Astrocyte (in vitro differentiated cells and primary cell): ENCODE measurements at places on chromosomes 4 and X.

- peak; percentile 3 for DNase-seq
These were observed 1228.9 kb downstream of the PCDH7 start for GRCh38 chr4:31949045-31949444.

- DNase-seq, result no peak
These were observed 200.3 kb downstream of the AASDH start for GRCh38 chr4:56186808-56187523.

DNA sequence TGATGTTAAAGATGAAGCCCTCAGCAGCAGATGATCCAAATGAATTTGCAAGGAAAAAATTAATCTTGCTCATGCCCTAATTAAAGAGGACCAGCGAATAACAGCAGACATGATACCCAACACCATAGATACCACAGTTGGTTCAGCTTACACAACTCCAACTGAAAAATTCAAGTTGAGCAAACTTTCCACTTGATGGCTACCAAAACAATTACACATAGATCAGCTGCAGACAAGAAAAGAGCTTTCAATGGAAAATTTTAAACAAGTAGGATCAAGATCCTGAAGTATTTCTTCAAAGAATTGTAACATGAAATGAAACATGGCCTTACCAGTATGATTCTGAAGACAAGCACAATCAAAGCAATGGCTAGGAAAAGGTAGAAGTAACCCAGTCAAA lies 90.0 kb downstream of the KLHL13 start:
- no peak for DNase-seq

DNA sequence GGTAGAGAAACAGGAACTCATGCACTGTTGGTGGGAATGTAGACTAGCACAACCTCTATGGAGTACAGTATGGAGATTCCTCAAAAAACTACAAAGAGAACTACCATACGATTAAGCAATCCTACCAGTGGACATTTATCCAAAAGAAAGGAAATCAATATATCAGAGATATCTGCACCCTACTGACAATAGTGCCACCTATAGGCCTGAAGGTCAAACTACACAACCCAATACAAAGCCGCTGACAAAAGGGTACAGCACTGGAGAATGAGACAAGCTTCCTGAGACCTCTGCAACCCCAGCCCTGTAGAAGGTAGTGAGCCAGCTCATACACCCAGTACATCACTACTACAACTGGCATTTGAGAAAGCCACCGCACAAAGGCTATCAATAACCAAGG lies 67.1 kb downstream of the CBR4 start:
- DNase-seq, result no peak

GRCh38 chrX:2691543-2692220 lies 587 bp downstream of the CD99 start:
- peak; percentile 34 for DNase-seq

DNA sequence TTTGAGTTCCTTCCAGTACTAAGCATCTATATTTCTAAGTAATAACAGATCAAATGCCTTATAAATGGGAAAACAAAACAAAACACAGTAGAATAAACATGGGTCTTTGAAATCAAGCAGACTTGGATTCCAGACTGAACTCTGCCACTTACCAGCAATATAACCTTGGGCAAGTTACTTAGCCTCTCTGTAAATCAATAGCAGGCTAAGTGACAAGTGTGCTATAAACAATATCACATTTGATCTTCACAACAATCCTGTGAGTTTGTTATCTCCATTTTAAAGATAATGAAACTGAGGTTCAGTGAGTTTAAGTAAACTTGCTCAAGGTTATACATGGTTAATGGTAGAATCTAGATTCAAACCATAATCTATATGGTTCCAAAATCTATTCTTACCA lies 165.8 kb downstream of the GPC3 start:
- no peak for DNase-seq

DNA sequence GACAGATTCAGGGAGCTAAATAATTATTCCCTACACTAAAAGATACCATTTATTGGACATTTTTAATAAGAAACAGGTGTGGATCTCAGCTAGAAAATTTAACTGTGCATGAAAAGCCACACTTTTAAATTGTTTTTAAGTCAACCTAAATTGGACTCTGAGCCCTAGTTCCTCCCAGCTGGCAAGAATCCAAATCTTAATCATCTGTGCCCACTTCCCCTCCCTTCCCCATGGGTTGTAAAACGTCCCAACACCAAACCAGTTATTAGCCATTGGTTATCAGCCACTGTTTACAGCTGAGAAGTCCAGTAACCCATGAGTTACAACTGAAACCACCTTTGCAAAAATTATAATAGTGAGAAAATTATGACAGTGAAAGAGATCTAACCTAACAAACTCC lies 125.6 kb upstream of the S100G start:
- DNase-seq, result no peak

GRCh38 chr4:168177546-168178149 lies 85.3 kb downstream of the ANXA10 start:
- no peak for DNase-seq

GRCh38 chrX:99719140-99719539 lies 690.9 kb downstream of the PCDH19 start:
- no peak for DNase-seq

- DNase-seq, result no peak
These were observed at the start of gene FGA for GRCh38 chr4:154590329-154591006. Gene FGA, minus strand, starts transcription at chr4:154590742. Its CDS starts 55 bp downstream, at chr4:154590687.

DNA sequence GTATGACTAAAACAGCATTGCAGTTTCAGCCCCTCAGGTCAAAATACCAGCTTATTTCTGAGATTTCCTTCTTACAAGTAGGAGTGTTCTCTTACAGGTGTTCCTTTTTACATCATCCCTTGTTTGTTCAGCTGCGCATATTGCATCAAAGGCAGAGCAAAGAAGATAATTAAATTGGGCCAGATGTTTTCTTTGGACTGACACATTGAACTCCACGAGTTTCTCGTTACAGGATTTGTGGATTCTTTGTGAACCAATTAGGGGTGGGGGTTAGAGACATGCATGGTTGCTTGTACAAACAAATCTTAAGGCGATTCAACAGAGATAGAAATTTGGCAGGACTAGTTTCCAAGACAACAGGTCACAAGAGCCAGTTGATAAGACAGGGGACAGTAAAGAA lies 95.7 kb downstream of the SPANXN4 start:
- no peak for DNase-seq

DNA sequence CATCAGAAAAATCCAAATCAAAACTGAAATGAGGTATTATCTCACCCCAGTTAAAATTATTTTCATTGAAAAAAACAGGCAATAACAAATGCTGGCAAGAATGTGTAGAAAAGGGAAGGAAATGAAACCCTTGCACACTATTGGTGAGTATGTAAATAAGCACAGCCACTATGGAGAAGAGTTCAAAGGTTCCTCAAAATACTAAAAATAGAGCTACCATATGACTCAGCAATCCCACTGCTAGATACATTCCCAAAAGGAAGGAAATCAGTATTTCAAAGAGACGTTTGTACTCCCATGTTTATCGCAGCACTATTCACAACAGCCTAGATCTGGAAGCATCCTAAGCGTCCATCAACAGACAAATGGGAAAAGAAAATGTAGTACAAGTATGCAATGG lies 932.4 kb downstream of the PCDH18 start:
- no peak for DNase-seq

DNA sequence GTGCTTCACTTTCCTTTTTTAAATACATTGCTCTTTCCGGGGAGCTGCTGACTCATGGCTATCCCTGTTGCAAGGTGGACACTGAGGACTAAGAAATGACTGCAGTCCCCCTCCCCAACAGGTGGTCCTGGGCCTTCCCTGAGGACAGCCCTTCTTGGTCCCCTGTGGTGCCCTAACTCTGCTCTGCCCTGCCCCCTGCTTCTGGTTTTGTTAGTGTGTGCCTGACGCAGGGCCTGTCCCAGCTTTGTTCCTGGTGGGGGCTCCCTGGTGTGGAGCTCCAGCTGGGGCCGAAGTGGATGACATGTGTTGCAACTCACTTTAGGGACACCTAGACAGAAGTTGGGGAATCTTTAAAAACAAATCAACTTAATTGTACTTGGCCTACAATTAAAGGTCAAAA lies 81.9 kb downstream of the TMEM144 start:
- DNase-seq, result no peak

DNA sequence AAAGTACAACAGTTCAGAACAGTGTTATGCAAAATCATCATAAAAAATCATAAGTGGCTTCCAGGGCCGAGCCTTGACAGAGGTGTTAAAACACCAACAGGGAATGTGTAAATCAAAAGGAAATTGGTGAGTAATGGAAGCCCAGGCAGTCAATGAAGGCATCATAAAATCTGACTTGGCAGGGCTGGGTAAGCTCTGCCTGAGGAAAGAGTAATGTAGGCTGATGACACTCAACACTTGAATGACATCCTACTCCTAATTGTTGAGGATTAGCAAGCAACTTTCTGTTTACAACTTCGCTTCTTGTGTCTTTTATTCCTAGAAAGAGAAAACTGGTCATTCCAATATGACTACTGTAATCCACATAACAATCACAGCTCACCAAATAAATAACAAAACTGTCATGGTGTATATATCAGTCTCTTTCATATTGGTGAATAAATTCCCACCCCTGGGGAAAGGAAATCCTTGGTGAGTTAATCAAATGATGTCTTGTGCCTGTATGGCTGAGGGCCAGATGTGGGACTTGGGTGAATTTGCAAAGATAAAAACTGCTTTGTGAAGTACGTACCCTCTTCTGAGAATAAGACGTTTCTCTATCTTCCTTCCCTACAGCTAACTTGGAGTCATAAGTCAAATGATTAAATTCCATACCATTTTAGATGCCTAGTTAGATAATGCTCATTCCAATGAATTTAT lies 196.8 kb downstream of the DCHS2 start:
- DNase-seq, result no peak

- DNase-seq, result no peak
These were observed 42.2 kb downstream of the PPM1K start for GRCh38 chr4:88242144-88242543.

DNA sequence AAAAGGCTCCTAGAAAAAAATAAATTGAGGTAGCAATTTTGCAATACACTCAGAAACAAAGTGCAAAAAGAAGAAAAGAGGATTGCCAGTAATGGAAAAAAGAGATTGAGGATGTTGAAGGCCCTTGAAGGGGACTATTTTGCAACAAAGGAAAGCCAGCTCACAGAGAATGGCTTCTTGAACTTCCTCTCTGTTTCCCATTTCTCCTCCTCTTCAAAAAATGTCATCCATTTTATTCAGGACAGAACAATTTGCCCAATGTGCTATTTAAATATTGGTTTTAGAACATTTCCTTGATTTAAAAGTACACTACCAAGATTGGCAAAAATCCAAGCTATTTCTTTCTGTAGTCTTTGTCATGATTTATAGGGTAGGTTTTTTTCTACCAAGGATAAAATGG lies 60.2 kb downstream of the GASK1B start:
- DNase-seq, result peak; percentile 6

DNA sequence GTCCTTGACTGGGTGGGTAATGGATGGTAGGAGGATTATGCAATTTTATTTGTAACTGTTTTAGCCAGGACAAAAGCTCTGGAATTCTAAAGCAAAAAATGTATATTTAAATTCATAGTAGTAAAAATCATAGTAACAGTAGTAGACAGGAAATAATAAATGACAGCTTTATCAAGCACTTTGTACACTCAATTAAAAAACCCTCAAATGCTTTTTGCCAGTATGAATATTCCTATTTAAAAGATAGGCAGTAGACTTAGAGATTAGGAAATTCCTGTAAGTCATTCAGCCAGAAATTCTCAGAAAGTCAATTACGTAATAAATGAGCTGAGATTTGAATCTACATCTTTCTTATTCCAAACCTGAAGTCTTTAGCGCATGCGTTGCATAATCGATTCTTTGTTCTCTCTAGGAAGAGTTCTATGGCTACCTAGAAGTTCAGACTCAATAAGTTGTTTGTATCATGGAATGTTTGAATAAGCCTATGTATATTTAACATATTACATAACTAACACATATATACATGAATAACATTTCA lies 2.5 kb downstream of the AADAT start:
- DNase-seq, result peak; percentile 57

DNA sequence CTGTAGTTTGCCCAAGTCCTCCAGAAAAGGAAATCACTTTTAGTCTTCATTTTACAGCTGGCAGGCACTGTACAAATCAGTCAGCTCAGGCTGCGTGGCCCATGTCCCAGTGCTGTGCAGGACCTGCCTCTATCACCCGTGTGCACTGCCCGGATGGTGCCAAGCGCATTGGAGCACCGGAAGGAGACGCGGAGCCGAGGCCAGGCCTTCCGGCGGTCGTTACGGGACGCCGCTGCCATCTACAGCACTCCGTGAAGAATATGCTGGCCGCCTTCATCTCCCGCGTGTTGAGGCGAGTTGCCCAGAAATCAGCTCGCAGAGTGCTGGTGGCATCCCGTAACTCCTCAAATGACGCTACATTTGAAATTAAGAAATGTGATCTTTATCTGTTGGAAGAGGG lies at the start of gene PDHA2:
TSS of gene PDHA2 (plus strand) at position 203 of the 400 bp plus-strand sequence. CDS start at position 261, 58 bp downstream.
- no peak for DNase-seq

- no peak for DNase-seq
These were observed 195.1 kb upstream of the VCX start for GRCh38 chrX:7647831-7648230.
